ENCODE measurements at places on chromosomes 1 and 21.

- no peak for DNase-seq
Observed at GRCh38 chr1:211741788-211742187, 66.4 kb upstream of the NEK2 start.

- DNase-seq, result no peak
Observed at GRCh38 chr1:26797627-26798026, 9.9 kb downstream of the PIGV start.

- DNase-seq, result no peak
Observed at GRCh38 chr21:33411949-33412430, 8.8 kb downstream of the IFNGR2 start.

DNA sequence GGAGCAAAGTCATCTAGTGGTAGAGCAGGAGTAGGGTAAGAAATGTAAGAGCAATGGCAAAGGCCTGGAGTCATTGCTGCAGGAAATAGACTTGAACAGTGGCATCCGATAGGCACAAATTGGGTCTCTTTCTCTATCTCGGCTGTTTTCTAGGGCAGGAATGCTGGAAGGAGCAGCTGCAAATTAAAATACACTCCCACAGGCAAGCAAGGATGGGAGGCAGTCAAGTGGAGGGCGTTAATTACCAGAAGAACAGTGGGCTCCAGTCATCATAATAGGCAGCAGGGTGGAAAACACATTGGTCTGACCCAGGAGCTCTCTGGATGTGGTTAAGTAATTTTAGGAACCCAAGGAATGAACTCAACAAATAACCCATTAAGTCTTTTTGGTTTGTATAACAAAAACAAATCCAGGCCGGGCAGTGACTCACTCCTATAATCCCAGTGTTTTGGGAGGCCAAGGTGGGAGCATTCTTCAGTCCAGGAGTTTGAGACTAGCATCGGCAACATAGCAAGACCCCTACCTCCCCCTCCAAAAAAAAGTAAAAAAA lies 7.8 kb upstream of the TDRD5 start:
- no peak for DNase-seq

- no peak for DNase-seq
Observed at GRCh38 chr1:99749504-99750347, 16.7 kb downstream of the FRRS1 start.

DNA sequence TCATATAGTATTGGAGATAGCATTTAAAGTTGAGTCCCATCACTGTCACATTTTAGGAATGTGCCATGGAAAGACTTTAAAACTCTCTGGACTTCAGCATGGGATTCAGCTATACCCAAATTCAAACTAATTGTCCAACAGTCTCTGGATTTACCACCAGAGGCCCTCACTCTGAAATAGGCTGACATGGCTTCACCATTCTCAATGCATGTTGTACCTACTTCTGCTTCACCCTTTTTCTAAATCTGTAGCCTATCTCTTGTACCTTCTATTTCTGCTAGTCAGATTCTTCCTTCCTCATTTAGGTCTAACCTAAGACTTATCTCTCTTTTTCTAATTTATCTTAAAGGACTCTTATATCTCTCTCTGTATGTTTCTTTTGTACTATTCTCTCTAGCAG lies 512.7 kb upstream of the ZRANB2 start:
- DNase-seq, result no peak

GRCh38 chr21:46368533-46369285 lies 44.8 kb downstream of the PCNT start:
- peak; percentile 32 for DNase-seq

GRCh38 chr21:16488042-16488441 lies 758.3 kb downstream of the USP25 start:
- DNase-seq, result no peak

DNA sequence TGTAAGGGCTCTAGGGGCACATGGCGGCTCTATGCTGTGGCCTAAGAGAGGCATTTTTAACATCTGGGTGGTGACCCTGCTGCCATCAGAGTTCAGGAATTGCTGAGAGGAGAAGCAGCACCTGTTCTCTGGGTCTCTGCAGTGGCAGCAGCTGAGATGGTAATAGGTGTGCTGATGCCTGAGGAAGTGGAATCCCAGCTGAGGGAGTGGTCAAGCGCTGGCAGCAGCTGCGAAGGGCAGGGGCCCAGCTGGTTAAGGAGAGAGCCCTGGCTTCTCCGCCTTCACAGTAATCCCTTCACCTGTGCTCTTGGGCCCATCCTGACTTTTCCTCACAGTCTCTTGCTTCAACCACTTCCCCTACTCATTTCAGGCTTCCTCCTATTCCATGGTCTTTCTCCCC lies 39.8 kb downstream of the GJA5 start:
- DNase-seq, result no peak

DNA sequence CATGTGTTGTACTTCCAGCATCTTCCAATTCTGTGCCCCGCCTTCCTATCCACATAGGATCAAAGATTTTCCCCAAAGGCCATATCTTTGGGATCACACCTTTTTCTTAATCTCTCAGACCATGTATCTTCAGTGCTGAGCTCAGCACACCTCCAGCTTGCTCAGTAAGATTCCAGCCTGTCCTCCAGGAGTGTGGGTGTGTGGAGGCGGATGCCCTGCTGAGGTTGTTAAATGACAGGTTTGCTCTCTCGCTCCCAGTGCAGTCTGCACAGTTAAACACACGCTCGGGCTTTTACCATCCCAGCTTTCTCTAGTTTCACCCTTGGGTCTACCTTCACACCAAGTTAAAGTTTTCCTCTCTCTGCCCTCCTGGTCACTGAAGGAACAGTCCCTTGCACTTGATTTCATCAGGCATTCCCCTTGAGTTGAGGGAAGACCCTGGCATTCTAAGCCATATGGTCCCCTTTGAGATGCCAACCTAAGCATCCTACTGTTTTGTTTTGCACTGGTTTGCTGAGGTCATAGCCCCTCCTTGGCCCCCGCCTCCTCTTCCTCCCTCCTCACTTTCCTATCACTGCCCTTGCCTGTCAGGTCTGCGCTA lies 13.7 kb downstream of the MYOG start:
- DNase-seq, result no peak

DNA sequence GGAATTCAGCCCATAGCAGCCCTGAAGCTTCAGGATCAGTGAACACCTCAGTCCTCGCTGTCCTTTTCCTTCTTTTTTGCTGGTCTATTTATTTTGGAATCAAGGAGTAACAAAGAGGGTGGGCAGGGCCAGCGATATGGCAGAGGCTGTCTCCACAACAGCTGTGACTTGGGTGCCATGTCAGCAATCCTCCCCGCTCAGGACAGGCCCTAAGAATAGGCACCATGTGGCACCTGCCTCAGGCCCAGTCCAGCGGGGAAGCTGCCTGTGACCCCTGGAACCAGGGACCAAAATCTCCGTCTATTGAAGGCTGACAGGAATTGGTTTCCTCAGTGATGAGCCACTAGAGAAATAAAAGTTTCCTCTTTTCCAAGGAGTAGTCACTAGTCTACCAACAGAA lies 58.6 kb upstream of the TNR start:
- DNase-seq, result no peak

GRCh38 chr1:15100121-15100879 lies 53.2 kb upstream of the TMEM51 start:
- peak; percentile 18 for DNase-seq

- no peak for DNase-seq
Observed at GRCh38 chr21:22679207-22679606, 1681.0 kb downstream of the NCAM2 start.

- DNase-seq, result no peak
Observed at GRCh38 chr1:204345438-204345841, 14.3 kb downstream of the PLEKHA6 start.

DNA sequence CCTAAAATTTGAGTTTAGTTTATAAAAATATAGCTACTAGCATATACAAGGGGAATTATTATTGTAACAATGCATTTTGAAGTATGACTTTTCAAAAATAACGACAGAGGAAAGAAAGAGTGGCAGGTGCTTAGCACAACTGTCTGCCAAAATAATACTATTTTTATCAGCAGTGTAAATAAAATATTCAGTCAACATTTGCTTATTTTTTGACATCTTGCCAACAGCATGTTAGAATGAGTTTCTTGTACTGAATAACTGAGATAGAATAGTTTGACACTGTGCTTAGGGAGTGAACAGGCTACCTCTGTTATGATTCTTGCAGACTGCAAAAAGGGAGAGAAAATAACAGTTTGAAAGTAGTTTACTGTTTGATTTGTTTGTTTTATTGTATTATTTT lies 909.8 kb downstream of the BRINP3 start:
- DNase-seq, result no peak

DNA sequence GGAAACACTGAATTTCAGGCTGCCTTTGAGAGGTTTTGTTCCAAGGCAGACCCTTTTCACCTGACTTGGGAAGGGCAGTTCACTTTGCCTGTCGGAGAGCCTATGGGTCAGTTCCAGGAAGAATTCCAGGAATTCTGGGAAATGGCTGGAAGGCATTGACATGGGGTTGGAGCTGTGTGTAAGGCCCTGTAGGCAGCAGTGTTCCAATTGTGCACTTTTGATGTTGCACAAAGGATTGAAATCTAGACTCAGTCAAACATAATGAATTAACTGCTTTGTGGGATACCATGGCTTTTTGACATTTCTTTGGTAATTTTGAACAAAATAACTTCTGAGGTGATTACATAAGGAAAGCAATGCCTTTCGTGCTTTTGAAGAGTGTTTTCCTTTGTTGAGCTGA lies 184.6 kb downstream of the SDCCAG8 start:
- no peak for DNase-seq

All from T-cell (primary cell).